Activated CD4-positive, alpha-beta T cell treated with anti-CD3 and anti-CD28 coated beads for 4 hours (primary cell): ENCODE measurements at places on chromosomes 16 and 17.

DNA sequence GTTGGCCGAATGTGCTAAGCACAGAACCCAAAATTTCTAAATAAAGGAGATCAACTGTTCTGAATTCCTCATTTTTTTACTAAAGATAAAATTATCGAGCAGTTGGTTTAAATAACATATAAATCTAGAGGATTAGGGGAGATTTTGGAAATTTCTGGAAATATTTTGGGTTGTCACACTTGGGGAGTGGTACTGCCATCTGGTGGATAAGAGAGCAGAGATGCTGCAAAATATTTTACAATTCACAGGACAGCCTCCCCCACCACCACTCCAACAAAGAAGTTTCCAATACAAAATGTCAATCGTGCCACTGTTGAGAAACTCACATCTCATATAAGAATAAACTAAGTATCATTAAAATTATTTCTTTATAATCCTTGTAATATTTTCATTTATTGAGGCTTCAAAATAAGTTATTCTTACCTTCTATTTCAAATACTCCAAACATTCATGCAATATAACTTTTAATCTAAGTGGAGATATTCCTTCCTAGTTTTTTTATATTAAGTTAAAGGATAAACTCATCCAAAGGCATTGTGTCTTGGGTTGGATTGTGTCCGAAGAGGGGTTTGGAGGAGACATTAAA, 17.0 kb upstream of the ABCA8 start:
- DNase-seq, result no peak

GRCh38 chr17:68011199-68011665, 15.0 kb upstream of the C17orf58 start:
- DNase-seq, result peak; percentile 54

- DNase-seq, result no peak
These were observed 13.5 kb upstream of the ALOX15B start for GRCh38 chr17:8025176-8025911.

DNA sequence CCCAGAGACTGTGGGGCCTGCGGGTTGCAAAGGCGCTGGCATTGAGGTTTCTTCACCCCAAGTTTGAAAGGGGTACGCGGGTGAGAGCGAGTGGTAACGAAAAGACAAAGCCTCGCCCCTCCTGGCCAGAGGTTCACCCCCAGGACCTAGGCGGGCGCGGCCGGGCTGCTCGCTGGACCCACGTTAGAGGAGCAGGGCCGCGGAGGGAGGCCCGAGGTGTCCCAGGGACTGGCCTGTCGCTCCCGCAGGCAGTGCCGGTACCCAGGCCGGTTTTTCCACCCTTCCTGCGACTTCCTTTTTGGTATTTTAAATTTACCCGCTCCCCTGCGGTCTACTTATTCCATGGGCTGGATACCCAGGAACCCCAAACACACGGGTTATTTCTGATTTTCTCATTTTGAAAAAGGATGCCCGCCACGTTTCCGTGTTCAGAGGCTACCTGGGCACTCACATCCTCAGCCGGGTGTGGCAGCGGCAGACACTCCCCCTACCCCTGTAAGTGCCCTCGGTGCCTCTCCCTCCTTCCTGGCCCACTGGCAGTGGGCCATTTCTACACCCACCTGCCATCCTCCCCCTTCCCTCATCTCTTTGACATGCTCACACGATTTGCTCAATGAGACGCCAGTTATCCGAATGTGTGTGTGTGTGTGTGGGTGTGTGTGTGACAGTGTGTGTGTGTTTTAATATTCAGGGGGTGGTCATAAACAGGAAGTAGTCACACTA, 1.6 kb upstream of the FOXL1 start:
- DNase-seq, result no peak

DNA sequence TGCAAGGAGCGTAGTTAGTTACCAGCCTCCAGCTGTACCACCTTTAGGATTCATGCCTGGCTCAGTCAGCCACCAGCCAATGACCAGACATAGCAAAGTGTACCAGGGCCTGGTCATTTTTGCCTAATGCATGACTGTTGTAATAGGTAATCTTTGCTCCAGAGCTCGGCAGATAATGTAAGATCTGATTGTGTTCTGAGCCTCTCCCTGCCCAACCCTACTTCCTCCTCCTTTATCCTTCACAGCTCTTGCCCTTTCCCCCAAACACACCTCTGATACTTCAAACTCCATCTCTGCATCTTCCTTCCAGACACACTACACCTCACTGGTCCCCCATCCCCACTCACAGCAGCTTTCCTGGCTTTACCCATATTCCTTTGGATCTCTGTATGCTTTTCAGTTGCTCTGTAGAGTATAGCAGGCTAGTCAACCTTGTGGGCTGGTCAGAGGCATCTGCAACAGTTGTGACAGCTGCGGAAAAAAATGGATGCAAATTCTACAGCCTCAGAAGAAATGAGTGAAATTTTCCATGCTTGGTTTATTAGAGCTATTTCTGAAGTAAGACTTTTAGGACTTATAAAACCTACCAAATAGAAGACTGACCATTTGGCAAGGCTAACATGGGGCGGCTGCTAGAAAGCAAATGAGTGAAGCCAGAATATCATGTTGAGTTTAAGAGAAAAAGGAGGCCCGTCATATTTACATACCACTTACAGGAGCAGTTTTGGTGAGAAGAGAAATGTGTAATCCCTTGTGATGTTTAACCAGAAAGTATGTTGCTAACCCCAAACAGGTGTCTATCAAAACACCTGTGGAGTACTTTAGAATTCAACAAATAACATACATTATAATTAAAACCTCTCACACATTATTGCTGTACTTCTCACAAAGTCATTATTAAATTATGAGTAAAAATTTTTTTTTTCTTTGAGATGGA, 19.9 kb upstream of the C16orf87 start:
- no peak for DNase-seq

DNA sequence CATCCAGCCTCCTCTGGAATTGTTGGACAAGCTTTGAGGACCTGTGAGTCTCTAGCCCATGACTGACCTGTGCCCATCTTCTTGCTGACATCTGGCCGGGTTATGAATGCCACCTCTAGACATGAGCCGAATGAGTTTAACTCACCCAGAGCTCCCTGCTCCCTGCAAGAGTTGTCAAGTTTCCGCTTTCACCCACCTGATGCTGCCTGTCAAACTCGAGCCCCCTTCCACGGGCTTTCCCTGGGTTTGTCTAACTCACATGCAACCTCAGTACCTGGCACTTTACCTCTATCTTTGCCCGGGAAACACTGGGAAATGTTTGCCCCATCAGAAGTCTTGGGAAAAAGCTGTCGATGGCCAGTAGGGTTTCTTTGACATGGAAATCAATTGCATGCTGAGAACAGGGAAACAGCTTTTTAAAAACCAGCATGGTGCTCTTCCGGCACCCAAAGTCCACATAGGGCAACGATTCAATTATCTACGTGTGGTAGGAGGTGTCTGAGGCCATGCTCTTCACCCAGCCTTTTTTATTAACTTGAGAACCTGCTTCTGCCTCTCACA, 33.8 kb upstream of the DNAH17 start:
- no peak for DNase-seq

DNA sequence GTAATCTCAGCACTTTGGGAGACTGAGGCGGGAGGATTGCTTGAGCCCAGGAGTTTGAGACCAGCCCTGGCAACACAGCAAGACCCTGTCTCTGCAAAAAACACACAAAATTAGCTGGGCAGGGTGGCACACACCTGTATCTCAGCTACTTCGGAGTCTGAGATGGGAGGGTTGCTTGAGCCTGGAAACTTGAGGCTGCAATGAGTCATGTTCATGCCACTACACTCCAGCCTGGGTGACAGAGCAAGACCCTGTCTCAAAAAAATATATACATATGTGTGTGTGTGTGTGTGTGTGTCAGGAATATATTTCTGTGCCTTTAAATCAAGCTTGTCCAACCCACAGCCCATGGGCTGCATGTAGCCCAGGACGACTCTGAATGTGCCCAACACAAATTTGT, 55.2 kb downstream of the CRISPLD2 start:
- no peak for DNase-seq

DNA sequence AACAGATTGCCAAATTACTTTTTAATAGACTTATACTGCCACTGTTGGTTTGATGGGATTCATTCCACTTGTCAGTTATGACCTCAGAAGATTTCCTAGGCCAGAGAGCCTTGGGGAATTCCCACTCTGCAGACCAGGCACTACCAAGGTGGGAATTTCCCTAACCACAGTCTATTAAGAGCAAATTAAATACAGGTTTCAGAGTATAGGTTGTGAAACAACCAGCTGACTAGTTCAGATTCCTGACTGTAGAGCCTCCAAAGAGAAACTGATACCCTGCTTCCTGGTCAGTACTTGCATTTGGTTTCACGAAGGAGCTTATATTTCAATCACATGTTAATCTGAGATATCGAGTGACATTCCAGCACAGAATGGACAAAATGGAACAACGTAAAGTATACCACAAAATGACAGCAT, 186.5 kb downstream of the STX8 start:
- DNase-seq, result no peak

DNA sequence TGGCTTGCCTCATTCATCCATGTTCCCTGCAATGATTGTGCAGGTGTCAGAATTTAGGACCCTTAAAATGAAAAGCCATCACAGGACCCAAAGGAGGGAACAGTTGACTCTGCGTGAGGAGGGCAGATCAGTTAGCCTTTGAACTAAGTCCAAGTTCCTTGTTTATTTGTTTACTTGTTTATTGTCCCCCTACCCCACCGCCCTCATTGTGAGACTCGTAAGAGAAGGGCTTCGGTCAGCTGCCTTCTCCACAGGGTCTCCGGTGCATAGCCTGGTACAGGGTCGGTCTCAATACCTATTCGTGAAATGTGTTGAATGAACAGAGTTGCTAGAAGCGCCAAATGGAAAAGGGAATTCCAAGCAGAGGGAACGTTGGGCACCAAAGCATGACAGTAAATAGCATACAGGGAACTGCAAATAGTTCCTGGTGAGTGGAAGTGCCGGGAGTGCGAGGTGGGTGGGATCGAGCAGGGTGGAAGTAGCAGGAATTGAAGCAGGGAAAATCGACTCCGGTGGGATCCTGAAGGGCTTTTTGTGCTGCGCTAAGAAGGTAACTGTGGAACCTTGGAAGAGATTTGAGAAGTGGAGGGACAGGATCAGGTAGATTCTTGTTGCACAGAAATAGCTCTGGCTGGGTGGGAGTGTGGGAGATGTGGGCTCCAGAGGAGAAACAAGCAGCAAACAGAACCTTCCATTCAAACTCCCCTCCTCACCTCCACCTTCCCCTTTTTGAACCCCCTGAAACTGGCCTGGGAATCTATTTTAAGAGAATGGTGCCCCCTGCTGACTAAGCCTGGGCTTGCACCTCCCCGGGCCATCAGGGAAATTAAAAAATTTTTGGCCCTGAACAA, 12.7 kb downstream of the SLC35B1 start:
- DNase-seq, result peak; percentile 61

- no peak for DNase-seq
These were observed 6.6 kb downstream of the SOCS1 start for GRCh38 chr16:11249233-11250061.

DNA sequence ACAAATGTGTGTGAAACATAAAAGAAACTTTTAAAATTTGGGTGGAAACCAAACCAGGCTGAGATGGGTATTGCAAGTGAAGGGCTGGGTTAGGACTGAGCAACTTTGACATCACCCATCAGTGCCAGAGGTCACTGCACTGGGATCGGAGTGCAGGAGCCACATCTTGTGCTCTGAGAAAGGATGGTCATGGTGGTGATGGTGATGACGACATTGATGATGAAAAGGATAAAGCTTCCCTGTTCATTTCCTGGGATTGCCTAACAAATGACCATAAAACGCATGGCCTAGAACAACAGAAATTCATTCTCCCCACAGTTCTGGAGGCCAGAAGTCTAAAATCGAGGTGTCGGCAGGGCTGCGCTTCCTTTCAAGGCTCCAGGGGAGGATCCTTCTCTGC, 324.0 kb downstream of the MAF start:
- no peak for DNase-seq

GRCh38 chr16:53478965-53479364, 24.0 kb downstream of the AKTIP start:
- no peak for DNase-seq

DNA sequence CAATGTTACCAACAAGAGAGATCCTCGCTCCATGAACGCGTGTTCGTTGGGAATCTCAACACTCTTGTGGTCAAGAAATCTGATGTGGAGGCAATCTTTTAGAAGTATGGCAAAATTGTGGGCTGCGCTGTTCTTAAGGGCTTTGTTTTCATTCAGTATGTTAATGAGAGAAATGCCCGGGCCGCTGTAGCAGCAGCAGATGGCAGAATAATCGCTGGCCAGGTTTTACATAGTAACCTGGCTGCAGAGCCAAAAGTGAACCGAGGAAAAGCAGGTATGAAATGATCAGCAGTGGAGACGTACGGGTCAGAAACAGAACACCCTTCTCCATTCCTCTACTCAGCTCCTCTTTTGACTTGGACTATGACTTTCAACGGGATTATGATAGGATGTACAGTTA, 13.3 kb downstream of the SOCS1 start:
- no peak for DNase-seq

DNA sequence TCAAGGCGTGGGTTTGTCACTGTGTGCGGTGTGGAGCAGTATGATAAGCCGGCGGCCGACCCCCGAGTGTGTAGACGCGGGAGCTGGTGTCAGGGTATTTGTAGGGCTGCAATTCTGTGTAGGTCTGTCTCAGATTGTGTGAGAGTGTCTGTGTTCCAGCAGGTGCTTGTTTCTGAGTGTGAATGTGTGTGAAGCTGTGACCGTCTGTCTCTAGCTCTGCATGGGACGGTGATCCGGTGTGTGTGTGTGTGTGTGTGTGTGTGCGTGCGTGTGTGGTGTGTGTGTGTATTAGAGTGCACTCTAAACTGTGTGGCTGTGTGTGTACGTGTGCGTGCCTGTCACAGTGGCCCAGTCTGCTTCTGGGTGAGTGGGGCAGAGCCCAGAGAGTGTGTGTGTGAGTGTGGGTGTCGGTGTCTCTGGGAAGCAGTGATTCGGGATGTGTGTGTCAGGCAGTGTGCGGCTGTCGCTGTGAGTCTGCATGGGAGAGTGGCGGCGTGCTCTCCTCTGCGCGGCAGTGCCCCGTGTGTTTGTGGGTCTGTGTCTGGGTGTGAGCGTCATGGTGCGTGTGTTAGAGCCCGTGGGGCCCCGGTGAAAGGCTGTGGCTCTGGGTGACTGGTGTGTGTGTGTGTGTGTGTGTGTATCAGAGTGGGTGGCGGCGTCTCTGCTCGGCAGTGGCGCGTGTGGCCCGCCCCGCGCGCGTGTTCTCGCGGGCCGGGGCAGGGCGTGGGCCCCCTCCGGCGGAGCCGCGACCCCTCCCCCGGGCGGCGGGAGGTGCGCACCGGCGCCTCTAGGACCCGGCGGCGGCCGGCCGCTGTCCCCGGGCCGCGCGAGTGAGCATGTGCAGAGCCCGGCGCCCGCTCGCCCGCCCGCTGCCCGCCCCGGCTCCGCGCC, at the start of gene WSCD1:
Gene WSCD1, plus strand, starts transcription at position 841 of the 891 bp plus-strand sequence. CDS start 10,280 bp downstream, outside the sequence.
- DNase-seq, result no peak

GRCh38 chr17:2452216-2452750, 51.4 kb upstream of the MNT start:
- DNase-seq, result no peak

GRCh38 chr17:39671651-39672521, 3.6 kb downstream of the PNMT start:
- no peak for DNase-seq

DNA sequence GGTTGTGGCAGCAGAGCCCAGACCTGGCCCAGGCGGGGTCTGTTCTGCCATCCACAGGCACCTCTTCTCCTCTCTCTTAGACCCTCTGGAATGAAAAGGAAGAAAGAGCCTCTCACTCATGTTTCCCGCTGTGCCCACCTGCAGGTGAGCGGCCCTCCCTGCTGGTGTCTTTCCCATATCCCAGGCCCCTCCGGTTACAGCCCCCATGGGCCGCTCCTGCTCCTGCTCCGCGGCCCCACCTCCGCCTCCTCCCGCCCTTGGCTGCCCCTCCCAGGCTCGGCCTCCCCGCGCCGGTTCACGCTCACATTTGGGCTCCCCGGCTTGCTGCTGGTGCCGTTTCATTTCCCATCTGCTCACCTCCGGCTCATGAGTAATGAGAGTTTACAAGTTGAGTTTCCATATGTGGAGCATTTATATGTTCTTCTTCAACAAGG, 98.7 kb upstream of the SDK2 start:
- no peak for DNase-seq
